Stimulated activated CD8-positive, alpha-beta memory T cell treated with anti-CD3 and anti-CD28 coated beads, Interleukin-4, amount 100 ng/mL, for 1 hour (primary cell): ENCODE measurements at places on chromosomes 7 and 10.

GRCh38 chr7:25314731-25315267, 86.5 kb upstream of the NPVF start:
- DNase-seq = no peak

GRCh38 chr7:45585628-45586027, 11.5 kb downstream of the ADCY1 start:
- DNase-seq = no peak

- no peak for DNase-seq
Observed at GRCh38 chr10:90605506-90605905, 252.3 kb downstream of the HTR7 start.

GRCh38 chr7:4683043-4683883, 1.2 kb downstream of the FOXK1 start:
- DNase-seq = no peak

- no peak for DNase-seq
Observed at GRCh38 chr10:82438277-82438676, 563.3 kb downstream of the NRG3 start.

GRCh38 chr10:45566415-45566814, 106.2 kb downstream of the ZFAND4 start:
- DNase-seq = no peak

DNA sequence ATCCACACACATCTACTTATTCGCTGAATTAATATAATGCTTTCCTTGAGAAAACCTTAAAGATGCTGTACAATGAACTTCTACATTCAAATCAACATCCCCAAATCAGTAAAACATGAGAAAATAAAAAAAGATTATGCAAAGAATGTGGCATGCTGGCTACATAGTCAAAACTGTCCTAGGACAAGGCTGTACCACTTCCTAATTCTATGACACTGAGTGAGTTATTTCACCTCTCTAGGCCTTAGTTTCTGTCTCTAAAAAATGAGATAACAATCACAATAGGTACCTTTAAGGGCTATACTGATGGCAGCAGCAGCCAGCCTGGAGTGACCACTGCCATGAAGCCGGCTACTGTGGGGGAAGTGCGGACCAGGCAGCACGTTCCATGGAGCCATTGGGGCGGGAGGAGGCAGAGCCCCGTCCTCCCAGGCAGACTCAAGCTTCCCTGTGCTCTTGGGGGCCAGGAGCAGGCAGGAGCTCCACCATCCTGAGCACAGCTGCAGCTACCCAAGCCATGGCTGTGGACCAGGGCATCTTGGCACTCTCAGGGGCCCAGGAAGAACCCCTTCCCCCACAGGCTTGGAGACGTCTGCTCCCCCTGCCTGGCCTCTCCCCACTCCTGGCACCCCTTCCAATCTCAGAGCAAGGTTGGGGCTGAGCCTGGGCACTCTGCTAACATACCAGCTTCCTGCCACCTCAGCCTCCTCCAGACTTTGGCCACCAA, 110.2 kb downstream of the ELAPOR2 start:
- no peak for DNase-seq

GRCh38 chr7:26153241-26153822, 1.3 kb downstream of the NFE2L3 start:
- no peak for DNase-seq
